Activated CD4-positive, alpha-beta memory T cell treated with anti-CD3 and anti-CD28 coated beads for 36 hours (primary cell): ENCODE measurements at places on chromosomes 4 and X.

DNA sequence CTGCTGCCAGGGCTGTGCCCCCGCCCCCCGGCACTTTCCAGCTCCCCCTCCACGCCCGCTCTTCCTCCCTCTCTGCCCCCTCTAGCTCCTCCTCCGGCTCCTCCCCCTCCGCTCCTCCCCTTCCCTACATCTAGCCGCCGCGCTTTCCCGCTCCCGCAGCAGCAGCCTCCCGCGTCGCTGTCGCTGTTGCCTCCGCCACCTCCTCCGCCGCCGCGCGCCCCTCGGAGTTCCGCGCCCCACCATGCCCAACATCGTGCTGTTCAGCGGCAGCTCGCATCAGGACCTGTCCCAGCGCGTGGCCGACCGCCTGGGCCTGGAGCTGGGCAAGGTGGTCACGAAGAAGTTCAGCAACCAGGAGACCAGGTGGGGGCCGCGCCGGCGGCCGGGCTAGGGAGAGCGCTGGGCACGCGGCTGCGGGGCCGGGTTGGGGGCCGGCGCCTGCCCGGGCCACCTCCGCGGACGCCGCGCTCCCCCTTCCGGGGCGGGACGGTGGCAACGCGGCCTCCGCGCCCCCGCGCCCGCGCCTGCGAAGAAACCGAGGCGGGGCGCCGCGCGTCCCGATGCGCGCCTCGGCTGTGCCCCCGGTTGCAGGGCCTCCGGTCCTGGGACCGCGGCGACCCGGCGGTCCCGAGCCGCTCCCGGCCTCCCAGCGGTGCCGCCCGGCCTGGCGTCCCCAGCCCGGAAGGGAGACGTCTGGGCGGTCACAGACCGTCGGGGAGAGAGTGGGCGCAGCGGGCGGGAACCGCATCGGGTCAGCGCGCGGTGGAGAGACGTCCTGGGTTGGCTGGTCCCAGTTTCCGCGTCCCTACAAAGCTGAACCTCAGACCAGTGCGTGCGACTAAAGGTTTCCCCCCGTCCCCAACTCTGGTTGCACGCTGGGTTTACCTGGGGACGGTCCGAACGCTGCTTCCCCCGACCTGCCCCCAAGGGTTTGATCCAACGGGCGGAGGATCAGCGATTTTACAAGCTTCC, at the start of gene PRPS2:
Gene PRPS2 (plus strand): TSS at position 156 of the 972 bp plus-strand sequence. CDS start 86 bp downstream, at position 242.
- peak; percentile 81 for DNase-seq

DNA sequence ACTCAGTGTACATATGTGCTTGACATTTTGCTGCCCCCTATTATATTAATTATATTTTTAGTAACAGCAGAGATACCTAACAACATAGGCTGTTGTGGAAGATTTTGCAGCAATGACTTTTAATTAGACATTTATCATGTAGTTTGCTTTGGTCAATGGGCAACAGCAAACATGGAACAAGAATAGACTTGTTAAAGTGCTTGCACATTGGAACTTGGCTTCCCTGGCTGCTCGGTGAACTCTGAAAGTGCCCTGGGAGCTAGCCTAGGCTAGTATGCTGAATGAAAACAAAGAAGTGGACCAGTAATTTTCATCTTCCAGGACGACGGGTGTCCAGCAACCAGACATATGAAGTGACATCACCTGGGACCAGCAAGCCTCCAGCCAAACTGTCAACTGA, 1157.1 kb downstream of the ARAP2 start:
- DNase-seq, result no peak

- no peak for DNase-seq
Observed at GRCh38 chr4:128355305-128355704, 67.7 kb upstream of the PGRMC2 start.

DNA sequence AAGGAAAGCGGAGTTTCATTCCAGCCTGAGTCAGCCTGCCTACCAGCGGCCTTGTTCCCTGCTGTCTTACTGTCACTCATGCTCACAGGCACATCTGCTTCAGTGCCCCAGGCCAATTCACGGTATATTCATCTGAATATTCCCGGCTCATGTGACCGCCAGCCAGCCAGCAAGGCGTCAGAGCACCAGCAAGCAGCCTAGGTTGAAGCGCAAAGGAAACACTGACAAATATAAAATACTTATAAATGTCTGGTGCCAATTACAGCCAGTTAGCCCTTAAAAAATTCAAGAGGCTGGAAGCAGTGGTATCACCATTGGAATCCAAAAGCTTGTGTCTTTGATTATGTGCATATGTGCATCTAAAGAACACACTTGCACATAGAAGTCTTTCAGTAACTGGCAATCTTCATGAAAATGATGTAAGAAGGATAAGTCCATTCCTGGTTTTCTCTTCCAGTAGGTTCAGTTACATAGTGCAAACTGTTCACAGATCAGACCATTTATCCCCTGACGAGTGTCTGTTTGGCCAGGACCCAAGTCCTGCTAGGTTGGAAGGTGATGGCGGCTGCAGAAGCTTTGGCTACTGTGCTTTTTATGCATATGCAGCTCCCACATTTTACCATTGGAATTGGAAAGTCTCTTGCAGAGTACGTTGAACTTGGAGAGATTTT, 61.3 kb downstream of the LUZP4 start:
- no peak for DNase-seq

DNA sequence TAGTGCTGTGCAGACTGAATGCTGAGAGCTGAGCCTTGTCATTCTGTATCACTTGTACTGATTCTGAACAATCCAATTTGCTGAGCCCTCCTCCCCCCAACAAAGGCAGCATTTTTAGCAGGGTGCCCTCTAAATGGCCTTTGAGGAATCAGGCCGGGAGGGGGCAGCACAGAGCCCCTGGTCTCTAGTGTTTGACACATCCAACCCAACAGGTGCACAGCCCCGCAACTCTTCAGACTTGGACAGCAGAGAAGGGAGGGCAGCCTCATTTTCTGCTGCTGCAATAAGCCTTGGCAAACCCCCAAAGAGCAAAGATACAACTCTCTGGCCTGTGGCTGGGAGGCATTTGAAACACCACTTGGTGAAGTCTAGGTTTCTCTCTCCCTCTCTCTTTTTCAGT, 3.4 kb downstream of the ATP1B4 start:
- peak; percentile 58 for DNase-seq

DNA sequence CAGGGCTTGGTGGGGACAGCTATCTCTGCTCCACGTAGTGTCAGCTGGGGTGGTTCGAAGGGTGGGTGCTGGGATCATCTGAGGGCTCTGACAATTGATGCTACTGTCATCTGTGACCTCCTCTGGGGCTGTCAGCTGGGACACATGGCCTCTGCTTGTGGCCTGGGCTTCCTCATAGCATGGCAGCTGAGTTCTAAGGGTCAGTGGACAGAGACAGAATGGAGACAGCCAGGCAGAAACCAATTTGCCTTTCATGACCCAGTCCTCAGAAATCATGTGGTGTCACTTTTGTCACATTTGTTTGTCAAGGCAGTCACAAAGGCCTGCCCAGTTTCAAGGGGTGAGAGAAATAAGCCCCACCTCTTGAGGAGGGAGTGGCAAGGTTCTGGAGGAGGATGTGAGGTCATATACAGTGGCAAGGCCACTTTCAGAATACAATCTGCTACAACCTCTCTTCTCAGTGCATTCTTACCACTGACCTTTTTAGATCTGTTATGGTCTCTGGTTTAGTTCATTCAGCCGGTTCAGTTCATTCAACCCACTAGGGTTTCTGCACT, 103.6 kb upstream of the BCOR start:
- DNase-seq, result peak; percentile 34

GRCh38 chrX:153662266-153662665, 11.3 kb downstream of the PNCK start:
- DNase-seq, result peak; percentile 66

DNA sequence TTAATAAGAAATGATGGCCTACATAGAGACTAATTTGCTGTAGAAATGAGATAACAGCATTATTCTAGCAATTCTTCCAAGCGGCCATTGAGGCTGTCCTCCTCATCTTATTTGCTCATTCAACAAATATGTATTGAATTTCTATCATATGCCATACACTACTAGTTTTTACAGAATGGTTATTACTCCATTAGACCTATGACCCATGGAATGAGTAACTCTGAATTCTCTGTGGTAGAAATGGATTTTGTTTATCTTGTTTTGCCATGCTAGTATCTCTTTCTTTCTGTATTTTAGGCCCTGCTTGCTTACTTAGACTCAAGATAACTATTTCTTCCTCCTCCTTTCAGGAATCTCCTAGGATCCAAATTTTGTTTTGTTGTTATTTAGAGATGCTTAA, 103.5 kb downstream of the RPA4 start:
- DNase-seq, result no peak

DNA sequence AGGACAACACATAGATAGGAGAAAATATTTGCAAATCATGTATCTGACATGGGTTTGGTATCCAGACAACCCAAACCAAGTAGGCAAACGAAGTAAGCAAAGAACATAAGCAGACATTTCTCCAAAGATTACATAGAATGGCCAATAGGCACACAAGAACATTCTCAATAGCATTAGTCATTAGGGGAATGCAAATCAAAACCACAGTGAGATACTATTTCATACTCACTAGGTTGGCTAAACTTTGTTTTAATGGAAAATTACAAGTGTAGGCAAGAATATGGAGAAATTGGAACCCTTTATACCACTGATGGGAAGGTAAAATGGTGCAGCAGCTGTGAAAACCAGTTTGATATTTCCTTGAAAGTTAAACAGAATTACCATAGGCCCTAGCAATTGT, 74.7 kb downstream of the CHRNA9 start:
- DNase-seq, result no peak

- no peak for DNase-seq
Observed at GRCh38 chr4:168908851-168909273, 101.2 kb downstream of the CBR4 start.

DNA sequence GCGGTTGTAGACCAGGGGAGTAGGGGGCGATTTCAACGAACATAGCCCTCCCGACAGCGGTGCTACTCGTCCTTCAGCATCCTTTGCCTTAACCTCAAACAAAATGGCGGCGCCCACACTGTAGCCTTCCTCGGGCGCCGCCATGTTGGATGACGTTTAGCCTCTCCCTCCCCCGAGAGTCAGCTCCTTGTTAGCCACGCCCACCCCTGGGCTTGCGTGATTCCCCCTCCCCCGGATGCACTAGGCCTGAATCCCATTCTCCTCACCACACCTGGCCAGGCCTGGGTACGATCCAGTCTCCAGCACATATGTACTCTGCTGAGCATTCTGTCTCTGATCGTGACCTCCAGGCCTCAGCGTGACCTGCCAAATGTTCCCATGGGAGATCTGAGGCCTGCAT, 49.0 kb upstream of the ZNF157 start:
- no peak for DNase-seq

- DNase-seq, result no peak
Observed at GRCh38 chr4:151173871-151174270, 74.4 kb downstream of the RPS3A start.
